Anterior cingulate cortex (tissue), 58 donors: ENCODE measurements at places on chromosomes 5 and 9.

GRCh38 chr5:83035373-83036100, 41.7 kb downstream of the TMEM167A start:
- DNase-seq = peak; percentile 86

DNA sequence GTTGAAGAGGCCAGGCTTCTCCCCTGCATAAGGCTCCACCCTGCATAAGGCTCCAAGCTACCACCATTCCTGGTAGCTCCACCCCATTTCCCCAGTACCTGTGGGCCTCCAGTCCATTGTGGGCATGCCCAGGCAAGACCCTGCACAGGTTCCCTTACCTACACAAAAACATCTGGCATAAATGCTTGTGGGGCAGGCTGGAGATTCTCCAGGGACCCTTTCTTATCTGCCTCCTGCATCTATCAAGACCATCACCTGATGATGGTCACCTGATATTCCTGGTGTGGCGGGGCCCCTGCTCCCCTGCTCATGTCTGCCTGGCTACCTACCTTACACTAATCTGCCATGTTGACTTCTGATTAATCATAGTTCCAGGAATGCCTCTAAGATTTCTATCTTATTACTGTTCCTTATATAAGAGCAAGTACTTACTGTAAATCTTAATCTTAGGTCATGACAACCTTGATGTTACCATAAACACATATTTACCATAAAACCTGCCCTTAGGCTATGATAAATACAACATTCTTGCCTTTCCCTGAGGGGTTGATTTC, 41.0 kb downstream of the FGD3 start:
- DNase-seq = no peak

DNA sequence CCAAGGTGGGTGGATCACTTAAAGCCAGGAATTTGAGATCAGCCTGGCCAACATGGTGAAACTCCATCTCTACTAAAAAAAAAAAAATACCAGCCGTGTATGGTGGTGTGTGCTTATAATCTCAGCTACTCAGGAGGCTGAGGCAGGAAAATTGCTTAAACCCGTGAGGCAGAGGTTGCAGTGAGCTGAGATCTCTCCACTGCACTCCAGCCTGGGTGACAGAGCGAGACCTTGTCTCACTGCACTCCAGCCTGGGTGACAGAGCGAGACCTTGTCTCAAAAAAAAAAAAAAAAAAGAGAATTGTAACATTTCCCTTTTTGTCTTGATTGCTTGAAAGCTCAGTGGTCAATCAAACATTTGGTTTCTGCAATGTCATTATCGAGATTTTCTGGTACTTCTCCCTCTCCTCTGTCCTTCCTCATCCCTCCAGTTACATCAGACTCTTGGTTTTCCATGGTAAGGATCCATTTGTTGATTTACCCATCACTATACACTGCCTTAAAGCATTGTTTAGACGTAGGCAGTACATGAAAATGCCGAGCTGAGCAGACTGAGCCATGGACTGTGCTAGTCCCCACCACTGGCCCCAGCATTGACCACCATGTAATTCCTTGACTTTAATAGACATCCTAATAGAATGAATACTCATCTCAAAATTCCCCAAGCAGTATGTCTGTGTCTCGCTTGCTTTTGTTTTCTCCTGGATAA, 11.5 kb upstream of the AIF1L start:
- no peak for DNase-seq

DNA sequence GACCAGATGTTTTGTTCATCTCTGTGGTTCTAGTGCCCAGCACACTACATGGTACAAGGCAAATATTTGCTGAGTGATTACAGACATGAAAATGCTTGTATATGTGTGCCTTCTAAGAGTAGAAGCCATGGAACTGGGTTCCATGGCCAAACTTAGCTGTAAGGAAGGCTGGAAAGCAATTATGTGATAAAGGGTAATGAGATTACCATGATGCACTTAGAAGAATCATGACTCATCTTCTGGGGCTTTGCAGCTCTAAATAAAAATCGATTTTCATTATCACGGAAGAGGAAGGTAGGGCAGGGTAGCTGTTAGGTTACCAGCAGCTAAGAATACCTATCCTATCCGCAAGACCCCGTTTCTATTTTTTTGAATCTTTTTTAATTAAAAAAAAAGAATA, 28.0 kb downstream of the RFK start:
- no peak for DNase-seq

DNA sequence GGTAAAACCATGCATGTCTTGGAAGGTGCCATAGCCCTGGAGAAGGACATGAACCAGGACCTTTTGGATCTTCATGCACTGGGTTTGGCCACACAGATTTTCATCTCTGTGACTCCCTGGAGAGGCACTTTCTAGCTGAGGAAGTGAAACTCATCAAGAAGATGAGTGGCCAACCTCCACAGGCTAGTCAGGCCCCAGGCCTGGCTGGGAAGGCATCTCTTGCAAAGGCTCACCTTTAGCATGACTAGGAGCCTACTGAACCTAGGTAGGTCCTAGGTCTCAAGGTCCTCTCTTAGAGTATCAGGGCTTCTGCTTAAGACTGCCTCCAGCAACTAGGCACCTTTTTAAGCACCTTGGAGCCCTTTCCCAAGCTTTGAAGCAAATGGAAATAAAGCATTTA, 1448.7 kb upstream of the ACO1 start:
- DNase-seq = no peak

GRCh38 chr9:131276094-131276888, at the start of gene FAM78A:
FAM78A (minus strand) TSS chr9:131276510; CDS start chr9:131276179, 331 bp downstream.
- DNase-seq = no peak

- no peak for DNase-seq
These were observed 143.7 kb downstream of the C5orf15 start for GRCh38 chr5:133824661-133825254.

- DNase-seq = no peak
These were observed 11.3 kb upstream of the ADRB2 start for GRCh38 chr5:148815086-148815485.

DNA sequence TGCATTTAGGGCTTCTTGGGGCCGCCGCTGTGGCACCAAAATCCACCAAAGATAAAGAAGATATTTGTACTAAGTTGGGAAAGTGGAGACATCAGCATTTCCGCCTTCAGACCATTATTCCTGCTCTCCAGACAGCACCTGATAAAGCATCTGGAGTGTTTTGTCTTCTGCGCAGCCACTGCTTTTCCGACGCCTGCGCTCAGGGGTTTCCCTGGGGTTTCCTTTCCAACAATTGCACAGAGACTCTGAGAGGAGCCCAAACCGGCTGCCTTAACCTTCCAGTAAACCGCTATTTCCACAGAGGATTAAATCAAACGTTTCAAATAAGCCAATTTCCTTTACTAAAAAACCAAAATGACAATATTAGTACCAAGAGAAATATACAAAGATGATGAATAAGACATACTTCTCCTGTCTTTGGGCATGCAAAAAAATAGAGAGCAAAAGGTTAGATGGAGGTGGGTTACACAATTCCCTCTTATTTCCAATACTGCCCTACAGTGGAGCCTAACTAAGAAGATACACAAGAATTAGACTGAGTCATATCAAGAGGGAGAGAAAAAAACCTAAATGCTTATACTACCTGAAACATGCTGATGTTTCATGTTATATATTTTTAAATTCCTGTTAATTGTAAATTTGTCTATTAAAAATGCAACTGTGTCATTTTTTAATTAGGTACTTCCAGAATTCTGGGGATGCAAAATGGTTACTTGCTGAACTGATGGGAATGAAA, 98.4 kb downstream of the MAPKAP1 start:
- DNase-seq = no peak

DNA sequence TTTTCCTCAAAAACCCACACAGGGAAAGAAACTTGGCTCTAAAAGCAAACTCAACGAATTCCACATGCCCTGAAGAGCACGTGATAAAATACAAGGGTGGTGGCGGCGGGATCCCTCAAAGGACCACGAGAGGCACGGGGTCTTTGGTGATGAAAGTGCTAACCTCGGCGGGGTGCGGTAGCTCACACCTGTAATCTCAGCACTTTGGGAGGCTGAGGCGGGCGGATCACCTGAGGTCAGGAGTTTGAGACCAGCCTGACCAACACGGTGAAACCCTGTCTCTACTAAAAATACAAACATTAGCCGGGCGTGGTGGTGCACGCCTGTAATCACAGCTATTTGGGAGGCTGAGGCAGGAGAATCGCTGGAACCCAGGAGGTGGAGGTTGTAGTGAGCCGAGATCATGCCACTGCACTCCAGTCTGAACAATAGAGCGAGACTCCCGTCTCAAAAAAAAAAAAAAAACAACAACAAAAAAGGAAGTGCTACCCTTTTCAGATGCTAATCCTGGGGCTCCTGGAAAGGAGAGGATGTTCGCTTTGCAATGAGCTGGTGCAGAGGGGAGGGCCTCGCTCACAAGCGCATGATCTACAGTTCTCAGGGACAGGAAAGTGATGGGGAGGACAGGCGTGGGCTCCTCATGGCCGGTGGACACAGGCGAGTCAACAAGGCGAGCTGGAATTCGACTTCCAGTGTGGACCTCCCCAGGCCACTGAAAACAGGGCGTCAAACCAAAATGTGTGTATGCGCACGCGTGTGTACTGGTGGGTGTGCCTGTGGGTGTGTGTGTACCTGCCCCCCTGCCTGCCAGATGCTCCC, 54.1 kb downstream of the USP20 start:
- DNase-seq = no peak

DNA sequence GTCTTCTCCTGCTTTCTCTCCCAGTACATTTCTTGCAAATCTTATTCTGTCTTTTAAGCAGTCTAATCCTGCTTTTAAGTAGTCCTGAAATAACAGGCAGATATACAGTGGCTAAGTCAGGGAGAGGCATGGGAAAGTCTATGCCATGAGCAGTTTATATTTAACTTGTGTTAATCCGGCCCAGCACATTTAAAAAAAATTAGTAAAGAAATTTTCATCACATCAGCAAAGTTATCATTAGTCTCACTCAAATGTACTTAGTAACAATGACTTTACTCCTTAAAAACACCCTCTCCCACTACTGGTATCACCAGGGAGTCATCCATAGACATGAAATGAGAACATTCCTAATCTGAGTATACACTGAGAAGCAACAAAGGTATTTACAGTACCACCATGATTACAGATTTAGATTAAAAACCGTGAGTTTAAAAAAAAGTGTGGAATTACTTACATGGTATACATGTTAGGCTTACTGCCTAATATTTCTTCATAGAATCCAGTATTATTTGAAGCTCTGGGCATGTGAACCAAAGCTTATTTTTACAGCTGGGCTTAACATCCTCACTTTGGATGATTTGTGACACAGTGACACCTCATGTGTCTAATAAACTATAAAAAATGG, 75.9 kb upstream of the DAB2 start:
- no peak for DNase-seq

DNA sequence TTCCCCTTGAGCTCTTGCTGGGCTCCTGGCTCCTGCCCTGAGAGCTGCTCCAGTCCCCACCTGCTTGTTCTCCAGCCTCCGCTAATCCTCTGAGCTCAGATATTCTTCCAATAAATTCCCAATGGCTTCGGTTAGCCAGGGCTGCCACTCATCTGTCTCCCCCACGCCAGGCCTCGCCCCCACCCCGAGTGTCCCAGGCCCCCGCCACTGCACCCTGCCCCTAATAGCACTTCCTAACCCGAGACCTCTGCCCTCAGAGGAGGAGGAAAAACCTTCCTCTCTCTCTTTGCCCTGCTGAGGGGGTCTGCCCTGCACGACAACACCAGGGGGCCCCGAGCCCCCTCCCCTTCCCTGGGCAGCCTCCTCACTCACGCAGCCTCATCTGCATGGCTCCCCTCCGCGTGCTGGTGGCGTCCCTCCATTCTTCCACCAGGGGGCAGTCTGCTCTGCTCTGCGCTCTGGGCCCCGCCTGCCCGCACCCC, 5.4 kb upstream of the LCN15 start:
- DNase-seq = no peak

- DNase-seq = no peak
These were observed 17.7 kb downstream of the NINJ1 start for GRCh38 chr9:93116072-93116961.

DNA sequence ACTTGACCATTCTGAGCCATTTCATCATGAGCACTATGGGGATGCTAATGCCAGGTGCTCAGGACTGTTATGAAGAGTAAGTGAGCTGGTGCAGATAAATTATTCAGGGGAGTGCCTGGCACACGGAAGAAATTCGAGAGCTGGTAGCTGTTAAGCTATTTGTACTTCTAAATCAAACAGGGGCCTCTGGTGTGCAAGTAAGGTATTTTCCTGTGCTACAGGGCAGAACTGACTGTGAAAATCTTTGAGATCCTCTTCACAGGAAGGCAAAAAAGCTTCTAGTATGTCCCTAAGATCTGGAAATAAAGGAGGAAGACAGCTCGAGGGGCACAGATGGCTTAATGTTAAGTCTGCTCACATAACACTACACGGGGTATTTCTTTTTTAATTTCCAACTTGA, 106.3 kb upstream of the SPOCK1 start:
- DNase-seq = no peak

DNA sequence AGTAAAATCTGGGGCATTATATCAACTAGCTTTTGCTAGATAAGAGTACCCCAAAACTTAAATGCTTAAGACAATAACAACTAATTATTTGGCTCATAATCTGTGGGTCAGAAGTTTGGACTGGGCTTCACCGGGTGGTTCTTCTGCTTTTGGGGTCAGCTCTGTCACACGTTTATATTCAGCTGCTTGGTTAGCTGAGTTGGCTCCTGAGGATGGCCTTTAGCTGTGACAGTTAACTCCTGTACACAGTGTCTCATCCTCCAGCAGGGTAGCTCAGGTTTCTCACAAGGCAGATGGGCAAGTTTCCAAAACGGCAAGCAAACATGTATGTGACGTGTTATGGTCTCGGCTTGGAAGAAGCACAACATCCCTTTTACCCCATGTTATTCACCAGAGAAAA, 488.2 kb downstream of the TLE4 start:
- no peak for DNase-seq

- no peak for DNase-seq
These were observed 90.6 kb downstream of the AMBP start for GRCh38 chr9:113987526-113987925.

GRCh38 chr9:14170973-14171596, 142.9 kb downstream of the NFIB start:
- DNase-seq = no peak

GRCh38 chr9:136655536-136656182, 7.1 kb upstream of the EGFL7 start:
- no peak for DNase-seq
